Kidney (tissue), 22 donors: ENCODE measurements at places on chromosomes 5 and 9. TPM values are rescaled to one million over a fixed set of nuclear protein-coding genes. Genes with fewer than 3 reads are reported as not detected.

GRCh38 chr9:34578241-34579103, 11.1 kb downstream of the CNTFR start:
- peak; percentile 86 for DNase-seq

DNA sequence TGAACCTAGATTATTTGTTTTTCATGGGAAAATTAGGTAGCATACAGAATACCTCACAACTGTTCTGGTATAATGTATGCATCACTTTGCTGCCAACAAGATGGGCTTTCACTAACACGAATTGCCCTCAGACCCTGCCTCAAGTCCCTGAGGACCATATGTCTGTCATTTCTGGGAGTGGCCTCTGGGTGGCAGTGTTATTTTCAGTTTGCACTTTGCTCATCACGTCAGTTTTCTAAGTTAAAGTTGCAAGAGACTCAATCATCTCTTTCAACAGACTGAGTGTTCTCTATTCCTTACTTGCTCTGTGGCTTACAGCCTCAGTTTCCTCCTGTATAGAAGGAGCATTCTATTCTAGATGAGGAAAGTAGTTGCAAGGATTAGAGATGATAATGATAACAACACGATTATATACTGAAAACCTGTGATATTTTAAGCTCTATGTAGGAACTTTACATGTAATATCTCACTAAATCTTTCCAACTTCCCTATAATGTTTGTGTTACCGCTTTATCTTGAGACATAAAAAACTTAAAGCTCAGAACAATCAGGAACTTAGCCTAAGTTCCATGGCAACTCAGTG, 55.7 kb downstream of the TSSK1B start:
- DNase-seq: peak; percentile 64

DNA sequence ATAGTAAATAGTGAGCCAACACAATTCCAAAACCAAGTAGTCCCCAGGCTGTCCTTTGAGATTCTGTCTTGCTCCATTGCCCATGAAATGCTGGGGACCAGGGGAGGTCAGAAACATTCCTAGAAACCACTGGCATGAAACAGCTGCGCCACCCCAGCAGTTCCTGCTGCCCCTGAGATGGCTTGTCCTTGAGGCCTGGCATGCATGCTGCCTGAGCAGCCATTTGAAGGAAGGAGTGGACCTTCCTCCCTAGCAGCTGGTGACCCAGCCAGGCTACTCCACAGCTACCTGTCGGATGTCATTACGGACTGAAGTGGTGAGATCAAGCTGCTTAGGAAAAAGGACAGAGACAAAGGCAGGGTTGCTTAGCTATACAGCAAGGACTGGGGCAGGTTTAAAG, 260.6 kb downstream of the DENND1A start:
- DNase-seq: peak; percentile 93

DNA sequence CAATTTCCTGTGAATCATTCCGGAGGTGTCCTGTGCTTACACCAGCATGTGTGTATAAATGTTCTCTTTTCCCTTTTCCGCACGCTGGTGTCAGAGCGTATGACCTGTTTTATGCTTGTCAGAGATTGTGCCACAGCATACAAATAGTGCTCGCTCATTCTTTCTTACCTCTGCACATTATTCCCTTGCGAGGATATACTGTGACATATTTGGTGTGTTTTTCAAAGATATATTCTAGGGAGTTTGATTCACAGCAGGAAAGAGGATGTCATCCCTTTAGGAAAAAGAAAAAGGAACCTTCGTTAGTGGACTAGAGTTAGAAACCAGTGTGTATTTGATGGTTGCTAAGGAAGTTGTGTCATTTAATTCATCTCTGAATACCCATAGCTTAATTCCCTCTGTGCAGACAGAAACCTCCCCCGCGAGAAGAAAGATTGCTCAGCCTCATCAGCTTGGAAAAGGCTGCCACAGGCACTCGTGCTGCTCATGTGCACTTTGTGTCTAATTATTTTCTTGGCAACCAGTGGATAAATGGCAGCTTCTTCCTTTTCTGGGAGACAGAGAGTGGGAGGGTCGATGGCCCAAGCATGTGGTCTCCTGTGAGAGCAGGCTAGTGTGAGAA, 14.7 kb upstream of the CCIN start:
- DNase-seq: peak; percentile 73

DNA sequence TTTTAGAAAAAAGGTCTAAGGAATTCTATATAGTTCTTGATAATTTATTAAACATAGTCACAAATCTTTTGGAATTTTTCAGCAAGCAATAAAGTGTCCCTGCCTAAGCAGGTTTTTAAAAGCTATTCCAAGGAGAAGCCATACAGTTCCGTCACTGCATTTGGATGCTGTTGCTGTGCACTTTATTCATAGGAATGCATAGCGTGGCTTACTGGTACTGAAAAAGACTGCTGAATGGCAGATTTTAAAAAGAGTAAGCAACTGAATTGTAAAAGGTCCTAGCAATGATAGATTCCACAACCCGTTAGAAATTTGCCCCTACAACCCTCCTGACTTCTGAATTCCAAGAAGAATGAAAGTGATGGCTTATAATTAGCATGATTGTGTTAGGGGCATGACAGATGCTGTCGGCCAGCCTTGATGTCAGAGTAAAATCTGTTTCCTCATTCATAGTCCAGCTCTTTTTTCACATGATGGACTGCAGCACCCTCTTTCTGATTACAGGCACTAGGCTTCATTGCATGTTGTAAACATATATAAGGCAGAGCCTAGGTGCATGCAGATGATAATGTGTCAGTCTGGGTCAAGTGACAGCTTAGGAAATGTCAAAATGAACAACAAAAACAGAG, 227.0 kb downstream of the PDE4D start:
- DNase-seq: no peak

- DNase-seq: no peak
Measured at GRCh38 chr5:58215364-58215763, 244.5 kb downstream of the PLK2 start.

- no peak for DNase-seq
Measured at GRCh38 chr5:10607666-10608073, 43.8 kb downstream of the ANKRD33B start.

DNA sequence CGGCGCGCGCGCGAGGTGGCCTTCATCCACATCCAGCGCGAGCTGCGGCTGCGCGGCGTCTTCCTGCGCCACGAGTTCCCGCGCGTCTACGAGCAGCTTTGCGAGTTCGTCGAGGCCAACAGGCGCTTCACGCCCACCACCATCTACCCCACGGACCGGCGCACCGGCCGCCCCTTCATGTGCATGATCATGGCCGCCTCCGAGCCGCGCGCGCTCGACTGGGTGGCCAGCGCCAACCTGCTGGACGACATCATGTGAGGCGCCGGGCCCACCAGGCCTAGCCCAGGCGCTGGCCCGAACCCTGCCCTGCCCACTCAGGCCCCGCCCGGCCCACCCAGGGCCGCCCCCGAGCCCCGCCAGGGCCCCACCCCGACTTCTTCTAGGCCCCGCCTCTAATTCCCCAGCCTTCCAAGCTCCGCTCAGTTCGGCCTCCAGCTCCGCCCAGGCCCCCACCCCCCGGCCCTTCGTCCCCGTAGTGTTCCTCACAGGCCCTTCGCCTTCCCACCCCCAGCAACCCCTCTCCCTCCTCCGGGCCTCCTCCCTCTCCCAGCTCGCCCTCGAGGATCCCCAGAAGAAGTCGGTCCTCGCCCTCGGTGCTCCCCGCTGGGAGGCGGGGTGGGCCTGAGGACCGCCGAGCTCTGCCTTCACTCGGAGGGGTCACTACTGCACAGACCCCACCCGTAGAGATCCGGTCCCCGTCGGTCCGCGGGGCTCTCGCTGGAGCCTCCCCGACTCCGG, 2.0 kb upstream of the PHPT1 start:
- peak; percentile 37 for DNase-seq

- no peak for DNase-seq
Measured at GRCh38 chr5:51484326-51484725, 101.1 kb downstream of the ISL1 start.

GRCh38 chr5:34001241-34001841, 6.5 kb downstream of the AMACR start:
- no peak for DNase-seq

DNA sequence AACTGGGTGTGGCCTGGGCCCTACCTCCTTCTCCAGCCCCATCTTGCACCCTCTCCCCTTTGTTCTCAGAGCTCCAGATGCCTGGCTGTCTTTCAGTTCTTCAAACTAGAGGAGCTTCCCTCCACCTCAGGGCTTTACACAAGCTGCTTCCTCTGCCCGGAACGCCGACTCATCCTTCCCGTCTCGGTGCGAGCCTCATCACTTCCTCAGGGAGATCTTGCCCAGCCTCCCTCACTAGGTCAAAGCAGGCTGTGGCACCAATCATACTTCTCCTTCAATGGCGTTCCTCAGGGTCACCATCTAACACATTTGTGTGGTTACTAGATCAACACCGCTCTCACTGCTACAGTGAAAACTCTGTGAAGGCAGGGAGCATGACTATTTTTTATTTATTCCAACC, 56.2 kb upstream of the ZSWIM6 start:
- no peak for DNase-seq

- no peak for DNase-seq
Measured at GRCh38 chr5:37396352-37396751, 17.2 kb downstream of the WDR70 start.

RNF183 gene
- 3.6 TPM for total RNA-seq

PCDHA9 gene
- total RNA-seq: 0.85 TPM

SLC36A3 gene
- total RNA-seq: not detected

MZB1 gene
- 49.6 TPM for total RNA-seq

HSD17B3 gene
- 0.66 TPM for total RNA-seq

LCN9 gene
- total RNA-seq: not detected

PDCD1LG2 gene
- 2.4 TPM for total RNA-seq

TCOF1 gene
- total RNA-seq: 23.5 TPM

ADGRV1 gene
- total RNA-seq: 7.0 TPM
